ENCODE measurements at places on chromosomes 11 and 22.

- DNase-seq: no peak
Observed at GRCh38 chr11:111845276-111846028, 25.9 kb downstream of the ALG9 start.

- DNase-seq: no peak
Observed at GRCh38 chr11:69059985-69060384, 11.3 kb downstream of the TPCN2 start.

DNA sequence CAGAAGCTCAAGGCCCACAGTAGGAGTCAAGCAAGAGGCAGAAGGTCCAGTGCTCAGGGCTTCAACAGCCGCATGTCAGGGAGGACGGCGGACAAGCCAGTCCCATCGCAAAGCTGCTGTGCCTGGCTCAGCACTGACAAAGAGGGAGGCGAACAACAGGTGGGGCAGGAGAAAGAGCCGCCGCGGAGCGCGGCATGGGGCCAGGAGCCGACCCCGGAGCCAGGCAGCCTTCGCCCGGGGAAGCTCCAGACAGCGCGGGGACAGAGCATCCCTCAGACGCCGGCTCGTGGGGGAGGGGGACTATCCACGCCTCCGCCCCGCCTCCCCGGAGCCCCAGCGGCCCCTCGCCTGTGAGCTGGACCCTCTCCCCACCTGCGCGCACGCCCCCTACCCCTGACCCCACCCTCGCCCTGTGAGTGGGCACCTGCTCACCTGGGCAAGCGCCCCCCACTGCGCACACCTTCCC lies 369 bp downstream of the DHCR7 start:
- DNase-seq: peak; percentile 8

DNA sequence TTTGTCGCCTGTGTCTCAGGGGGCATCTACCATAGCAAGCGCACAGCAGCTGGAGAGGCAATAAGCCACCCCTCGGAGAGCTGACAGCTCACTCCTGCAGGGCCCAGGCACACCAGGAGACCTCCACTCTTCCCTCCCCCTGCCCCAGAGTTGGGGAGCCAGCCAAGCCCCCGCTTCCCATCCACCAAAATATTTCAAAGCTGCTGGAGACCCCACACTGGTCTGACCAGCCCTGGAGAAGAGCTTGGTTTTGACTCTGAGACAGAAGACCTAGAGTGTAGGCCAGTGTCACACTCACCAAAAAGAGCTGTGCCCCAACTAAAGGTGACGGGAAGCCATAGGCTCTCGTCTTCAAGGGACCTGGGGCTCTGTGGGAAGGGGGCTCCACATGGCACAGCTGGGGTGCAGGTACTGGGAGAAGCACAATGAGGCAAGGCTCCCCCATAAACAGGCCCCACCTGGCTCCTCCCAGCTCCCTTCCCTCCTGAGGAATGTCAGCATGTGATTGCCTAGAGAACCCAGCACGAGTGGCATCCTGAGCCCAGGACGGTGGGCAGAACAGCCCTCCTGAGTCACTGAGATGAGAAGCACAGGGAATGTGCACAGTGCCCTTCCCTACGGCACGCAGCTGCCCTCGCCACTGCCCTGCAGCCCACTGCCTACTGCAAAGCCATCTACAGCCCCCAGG lies 5.8 kb upstream of the GNAZ start:
- no peak for DNase-seq

GRCh38 chr11:75422248-75423231 lies 10.5 kb downstream of the KLHL35 start:
- no peak for DNase-seq

- DNase-seq: no peak
Observed at GRCh38 chr22:21797444-21798221, 62.0 kb upstream of the YPEL1 start.

Data from activated T-cell treated with anti-CD3 and anti-CD28 coated beads for 1 hour (primary cell).